ENCODE measurements at places on chromosomes 4 and X.
A peak's percentile ranks its signal among the peaks of the same experiment; 100 is the strongest.

- no peak for DNase-seq
Measured at GRCh38 chrX:100404851-100405250, 5.2 kb downstream of the PCDH19 start.

DNA sequence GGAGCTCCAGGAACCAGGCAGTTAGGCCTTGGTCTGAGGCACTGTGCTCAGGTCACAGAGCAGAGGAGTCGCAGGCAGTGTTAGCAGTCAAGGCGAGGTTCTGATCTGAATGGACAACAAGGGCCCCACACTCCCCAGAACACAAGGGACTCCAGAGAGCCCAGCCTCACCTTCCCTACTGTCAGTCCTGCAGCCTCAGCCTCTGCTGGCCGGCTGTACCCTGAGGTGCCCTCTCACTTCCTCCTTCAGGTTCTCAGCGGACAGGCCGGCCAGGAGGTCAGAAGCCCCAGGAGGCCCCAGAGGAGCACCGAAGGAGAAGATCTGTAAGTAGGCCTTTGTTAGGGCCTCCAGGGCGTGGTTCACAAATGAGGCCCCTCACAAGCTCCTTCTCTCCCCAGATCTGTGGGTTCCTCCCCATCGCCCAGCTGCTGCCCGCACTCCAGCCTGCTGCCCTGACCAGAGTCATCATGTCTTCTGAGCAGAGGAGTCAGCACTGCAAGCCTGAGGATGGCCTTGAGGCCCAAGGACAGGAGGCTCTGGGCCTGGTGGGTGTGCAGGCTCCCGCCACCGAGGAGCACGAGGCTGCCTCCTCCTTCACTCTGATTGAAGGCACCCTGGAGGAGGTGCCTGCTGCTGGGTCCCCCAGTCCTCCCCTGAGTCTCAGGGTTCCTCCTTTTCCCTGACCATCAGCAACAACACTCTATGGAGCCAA, 26.2 kb downstream of the MAGEA9 start:
- DNase-seq = no peak

- DNase-seq = no peak
Measured at GRCh38 chr4:168717847-168718246, 221.0 kb downstream of the PALLD start.

DNA sequence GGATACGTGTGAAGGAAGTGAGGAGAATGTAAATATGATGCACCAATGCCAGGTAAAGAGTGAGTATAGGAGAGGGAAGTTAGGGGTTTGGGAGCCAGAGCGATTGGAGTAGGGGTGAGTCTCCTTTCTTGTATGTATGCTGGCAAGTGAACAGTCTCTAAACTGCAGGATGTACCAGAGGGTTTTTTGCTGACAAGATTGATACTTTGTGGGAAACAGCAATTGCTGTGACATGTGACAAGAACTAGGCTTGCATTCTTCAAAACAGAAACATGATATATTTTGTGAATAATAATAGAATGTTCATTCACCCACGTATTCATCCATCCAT, 706 bp downstream of the CHIC1 start:
- DNase-seq = no peak

DNA sequence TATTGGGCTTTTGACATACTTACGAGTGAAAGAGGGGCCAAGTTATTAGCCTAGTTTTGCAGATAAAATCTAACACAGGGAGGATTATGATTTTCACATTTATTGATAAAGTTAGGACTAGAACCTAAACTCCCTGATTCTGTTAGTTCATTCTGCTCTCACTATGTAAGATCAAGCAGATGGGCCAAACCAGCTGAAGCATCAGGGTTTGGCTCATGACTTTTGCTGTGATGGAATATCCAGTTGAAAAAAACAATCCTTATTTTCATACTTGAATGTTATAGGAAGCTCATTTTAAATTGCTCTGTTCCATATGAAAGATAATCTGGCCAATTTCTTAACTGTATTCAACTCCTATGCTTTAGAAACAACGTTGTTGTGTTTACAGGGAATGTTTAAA, 21.2 kb downstream of the SPRY1 start:
- no peak for DNase-seq

GRCh38 chrX:129781134-129781672, 1.5 kb downstream of the SASH3 start:
- peak; percentile 81 for DNase-seq

Measured in stimulated activated CD8-positive, alpha-beta memory T cell treated with anti-CD3 and anti-CD28 coated beads, Interleukin-4, amount 100 ng/mL, for 48 hours (primary cell).